Naive B cell (primary cell): ENCODE measurements at places on chromosomes 3 and 15. TPM values are rescaled to one million over a fixed set of nuclear protein-coding genes. Genes with fewer than 3 reads are reported as not detected.

DNA sequence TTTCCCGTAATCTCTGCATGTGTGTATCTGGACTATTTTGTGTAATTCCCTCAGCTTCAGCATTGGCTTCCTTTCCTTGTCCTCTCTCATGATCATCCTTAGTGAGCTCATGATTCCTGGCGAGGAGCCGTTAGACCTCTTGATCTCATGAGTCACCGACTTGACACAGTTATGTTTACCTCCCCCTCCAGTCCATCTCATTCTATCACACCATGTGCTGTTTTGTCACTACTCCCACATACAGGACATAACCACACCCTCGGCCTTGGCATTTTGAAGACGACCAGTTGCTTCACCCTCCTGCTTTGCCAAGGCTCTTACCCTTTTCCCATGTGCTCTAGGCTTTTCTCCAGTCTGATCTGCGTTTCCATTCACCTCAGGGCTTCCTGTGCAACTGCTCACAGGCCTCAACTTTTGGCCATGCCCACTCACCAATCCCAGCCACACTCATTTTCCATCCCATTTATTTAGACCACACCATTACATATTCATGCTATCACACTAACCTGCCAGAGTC is 41.5 kb downstream of the CP start:
- no peak for DNase-seq

The CYP11A1 gene
- not detected for polyA plus RNA-seq

The TF gene
- not detected for polyA plus RNA-seq

- no peak for DNase-seq
These were observed 721 bp downstream of the P2RY1 start for GRCh38 chr3:152835601-152836102.

DNA sequence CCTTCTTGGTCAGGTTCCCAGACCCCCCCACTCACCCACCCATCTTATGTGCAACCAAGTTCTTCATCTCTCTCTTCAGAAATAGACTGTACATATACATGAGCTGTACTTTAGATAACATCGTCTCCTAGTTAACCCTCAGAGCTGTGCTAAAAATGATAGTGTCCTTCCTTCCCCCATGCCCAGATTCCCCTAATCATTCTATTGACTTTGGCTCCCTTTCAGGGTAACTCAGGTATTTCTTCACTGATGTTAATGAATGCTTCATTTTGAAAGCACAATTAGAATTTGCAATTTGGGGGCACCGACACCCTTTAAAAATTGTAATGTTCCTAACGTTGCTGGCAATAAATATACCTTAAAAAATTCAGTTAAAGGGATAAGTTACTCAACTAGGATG is 10.9 kb downstream of the PARP9 start:
- no peak for DNase-seq

- no peak for DNase-seq
These were observed 17.3 kb downstream of the AP3S2 start for GRCh38 chr15:89876396-89877082.

The INSYN1 gene
- not detected for polyA plus RNA-seq

GRCh38 chr15:70863450-70864218 is 9.7 kb upstream of the LARP6 start:
- DNase-seq: no peak

DNA sequence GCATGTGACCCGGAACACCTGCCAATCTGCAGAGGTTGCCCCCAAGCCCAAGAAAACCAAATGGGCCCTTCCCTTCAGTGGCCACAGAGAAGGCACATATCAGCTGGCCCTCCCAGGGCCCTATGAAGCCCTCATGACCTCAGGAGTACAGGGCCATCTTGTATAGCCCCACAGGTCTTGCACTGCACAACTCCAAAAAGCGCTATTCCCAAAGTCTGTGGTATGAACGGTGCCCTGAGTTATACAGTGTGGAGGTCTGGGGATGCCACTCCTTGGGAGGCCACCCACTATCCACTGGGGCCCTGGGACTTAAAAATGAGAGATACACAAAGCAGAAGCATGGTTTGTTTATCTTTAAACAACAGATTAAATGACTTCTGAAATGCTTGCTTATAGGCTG is 61.5 kb downstream of the CAPN7 start:
- no peak for DNase-seq

DNA sequence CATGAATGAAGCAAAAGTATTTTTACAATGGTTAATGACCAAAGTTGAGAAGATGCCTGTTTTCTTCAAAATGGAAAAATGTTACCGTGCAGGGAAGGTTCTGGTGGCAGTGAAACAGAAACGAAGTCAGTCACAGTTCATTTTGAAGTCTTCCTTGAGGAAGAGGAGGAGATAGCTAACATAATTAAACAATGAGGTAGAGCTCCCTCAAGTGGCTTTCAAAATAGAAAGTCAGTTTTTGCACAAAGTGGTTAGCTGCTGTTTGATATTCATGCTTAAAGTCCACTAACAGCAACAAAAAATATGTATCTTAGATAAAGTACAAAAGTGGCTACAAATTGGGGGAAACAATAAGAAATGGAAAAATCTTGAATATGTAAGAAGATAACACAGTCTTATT is 87.3 kb downstream of the TFG start:
- no peak for DNase-seq

DNA sequence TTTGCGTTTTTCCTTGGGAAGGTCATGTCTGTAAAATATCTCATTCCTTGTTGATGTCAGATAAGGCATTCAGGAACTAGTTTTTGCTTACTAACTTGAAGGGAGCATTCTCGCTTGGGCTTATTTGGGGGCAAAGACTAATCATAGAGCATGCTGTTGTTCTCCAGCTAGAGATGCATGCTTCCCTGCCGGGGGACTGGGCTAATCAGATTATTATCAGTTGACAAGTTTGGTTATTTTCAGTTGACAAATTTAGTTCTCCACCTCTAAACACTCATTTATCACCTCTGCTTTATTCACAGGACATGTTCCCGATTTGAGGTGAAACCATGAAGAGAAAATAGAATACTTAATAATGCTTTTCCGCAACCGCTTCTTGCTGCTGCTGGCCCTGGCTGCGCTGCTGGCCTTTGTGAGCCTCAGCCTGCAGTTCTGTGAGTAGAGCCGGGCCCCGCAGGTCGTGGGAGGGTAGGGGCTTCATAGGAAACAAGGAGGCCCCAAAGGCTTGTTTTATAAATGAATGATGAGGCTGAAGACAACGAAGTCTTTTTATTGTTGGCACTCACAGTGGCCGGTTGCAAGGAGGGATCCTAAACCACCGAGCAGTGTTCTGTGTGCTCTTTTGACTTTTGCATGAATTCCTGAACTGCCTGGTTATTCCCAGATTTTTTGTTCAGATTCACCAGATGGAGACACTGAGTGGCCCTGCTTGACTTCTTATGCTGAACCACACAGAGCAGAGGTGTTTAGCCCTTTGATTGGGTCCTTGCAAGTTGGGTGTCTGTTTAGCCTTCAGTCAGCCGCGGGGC is 28.4 kb downstream of the PXYLP1 start:
- DNase-seq: no peak

GRCh38 chr3:121165397-121165837 is 257.4 kb downstream of the STXBP5L start:
- DNase-seq: no peak

- DNase-seq: no peak
These were observed 109.9 kb downstream of the IQSEC1 start for GRCh38 chr3:12963231-12963896.

The XCR1 gene
- polyA plus RNA-seq: not detected

The FAM174B gene
- not detected for polyA plus RNA-seq

DNA sequence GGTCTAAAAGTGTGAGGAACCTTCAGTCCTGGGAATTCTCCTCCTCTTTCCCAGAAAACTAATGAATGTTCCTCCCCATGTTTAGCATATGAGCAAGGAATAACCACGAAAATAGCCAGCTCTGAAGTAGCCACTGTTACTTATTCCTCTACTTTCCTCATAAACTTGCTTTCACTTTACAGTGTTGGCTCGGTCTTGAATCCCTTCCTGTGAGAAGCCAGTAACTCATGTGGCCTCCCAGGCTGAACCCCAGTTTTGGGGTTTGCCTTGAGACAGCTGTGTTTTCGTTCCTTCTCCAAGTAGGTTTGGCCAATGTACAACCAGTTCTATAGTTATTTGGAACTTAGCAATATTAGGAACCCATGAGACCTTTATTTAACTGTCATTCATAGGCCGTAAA is 195.0 kb downstream of the CNTN6 start:
- no peak for DNase-seq

DNA sequence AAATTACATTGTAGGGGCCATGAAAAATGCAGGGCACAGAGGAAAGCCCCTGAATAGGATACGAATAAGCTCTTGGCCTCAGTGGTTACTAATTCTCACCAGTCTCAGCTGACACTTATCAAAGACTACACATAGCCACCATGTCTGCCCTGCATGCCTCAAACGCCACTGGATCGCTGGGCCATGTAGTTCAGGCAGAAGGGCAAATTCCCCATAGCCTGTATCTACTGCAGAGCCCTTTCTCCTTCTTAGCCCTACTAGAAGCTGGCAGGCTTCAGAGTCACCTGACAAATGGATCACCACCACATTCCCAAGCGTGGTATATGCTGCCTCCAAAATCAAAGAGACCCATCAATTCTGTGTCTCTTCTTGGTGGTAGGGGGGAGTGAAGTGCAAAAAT is 177.4 kb downstream of the MINAR1 start:
- DNase-seq: no peak

The ESYT3 gene
- polyA plus RNA-seq: not detected

The GASK1A gene
- polyA plus RNA-seq: not detected

DNA sequence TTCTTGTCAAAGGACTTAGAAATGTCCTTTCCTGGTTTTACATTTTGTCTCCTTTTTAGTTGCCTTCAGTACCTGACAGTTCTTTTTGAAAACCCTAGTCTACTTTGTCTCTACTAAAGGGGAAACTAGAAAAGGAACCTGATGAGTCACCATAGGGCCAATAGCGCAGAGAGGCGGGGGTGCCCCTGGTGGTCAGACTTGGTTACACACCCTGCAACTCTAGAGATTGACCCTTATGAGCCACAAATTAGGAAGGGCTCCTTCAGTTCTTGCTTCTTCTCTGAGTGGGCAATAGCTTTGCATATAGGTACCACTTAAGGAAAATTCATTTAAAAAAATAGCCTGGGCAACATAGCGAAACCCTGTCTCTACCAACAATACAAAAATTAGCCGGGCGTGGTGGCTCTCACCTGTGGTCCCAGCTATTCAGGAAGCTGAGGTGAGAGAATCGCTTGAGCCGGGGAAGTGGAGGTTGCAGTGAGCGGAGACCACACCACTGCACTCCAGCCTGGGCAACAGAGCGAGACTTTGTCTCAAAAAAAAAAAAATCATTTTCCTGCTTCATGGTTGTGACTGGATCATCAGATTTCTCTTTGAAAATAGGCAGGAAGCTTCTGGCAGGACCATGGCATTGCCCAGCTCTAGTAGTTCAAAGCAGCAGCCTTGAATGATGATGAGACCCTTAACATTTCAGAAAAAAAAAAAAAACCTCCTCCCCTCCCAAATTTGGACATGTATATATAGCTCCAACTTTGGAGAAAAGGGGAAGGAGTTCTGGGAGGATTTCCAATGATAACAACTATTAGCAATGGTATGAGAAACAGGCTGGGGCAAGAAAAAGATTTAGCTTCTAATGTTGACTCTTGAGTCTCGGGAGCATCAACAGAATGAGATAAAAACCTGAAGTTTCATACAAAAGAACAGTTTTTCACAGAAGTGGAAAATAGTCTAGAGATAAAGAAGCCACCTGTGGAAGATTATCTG is 45.2 kb upstream of the RASA2 start:
- DNase-seq: peak; percentile 71

DNA sequence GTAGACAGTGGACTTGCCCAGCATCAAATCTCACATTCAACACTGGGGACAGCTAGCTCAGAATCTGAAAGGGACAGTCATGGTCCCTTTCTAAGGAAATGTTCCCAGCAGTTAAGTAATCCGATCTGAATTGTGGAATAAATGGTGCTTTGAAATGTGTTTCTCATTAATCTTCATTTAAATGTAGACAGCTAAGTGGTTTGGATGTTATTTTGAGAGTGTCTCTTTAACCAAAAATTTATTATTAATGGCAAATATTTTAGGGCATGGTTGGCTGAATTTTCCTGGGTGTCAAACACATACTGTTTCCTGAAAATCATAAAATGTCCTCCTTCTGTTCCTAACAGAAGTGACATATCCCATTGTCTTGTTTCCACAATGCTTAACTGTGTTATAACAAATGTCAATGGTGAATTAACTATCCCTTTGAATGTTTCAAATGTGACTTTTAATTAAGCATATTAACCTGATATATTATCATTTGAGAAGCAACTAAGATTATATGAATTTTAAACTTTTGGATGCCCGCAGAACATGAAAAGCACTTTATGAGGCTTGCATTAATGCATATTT is 210.8 kb downstream of the CHST2 start:
- DNase-seq: no peak
